Activated T-cell treated with anti-CD3 and anti-CD28 coated beads, Interleukin-2, amount 50 U/mL, for 48 hours (primary cell): ENCODE measurements at places on chromosomes 16 and 17.
A peak's percentile ranks its signal among the peaks of the same experiment; 100 is the strongest.

GRCh38 chr16:79770244-79771064 lies 169.9 kb upstream of the MAF start:
- DNase-seq: peak; percentile 79

GRCh38 chr17:42526031-42526444 lies 10.0 kb upstream of the NAGLU start:
- no peak for DNase-seq

DNA sequence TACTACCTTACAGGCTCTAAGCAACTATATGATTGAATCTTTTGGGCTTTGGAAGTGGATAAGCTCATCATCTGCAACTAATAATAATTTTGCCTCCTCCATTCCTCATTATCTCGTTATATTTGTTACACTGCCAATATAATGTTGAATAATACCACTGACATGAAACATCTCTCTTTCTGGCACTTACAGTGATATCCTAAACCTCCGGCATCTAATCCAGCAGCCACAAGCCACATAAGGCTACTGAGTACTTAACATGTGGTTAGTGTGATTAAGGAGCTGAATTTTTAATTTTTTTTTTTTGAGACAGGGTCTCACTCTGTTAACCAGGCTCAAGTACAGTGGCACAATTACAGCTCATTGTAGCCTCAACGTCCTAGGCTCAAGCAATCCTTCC lies 9.6 kb downstream of the CDC42EP4 start:
- no peak for DNase-seq

GRCh38 chr17:57697891-57698711 lies 47.0 kb downstream of the CCDC182 start:
- DNase-seq: peak; percentile 54

GRCh38 chr17:68302666-68303065 lies 11.4 kb downstream of the ARSG start:
- no peak for DNase-seq

GRCh38 chr16:23757937-23758619 lies 3.3 kb downstream of the CHP2 start:
- DNase-seq: no peak

GRCh38 chr17:64117981-64118979 lies 11.7 kb downstream of the ERN1 start:
- no peak for DNase-seq

DNA sequence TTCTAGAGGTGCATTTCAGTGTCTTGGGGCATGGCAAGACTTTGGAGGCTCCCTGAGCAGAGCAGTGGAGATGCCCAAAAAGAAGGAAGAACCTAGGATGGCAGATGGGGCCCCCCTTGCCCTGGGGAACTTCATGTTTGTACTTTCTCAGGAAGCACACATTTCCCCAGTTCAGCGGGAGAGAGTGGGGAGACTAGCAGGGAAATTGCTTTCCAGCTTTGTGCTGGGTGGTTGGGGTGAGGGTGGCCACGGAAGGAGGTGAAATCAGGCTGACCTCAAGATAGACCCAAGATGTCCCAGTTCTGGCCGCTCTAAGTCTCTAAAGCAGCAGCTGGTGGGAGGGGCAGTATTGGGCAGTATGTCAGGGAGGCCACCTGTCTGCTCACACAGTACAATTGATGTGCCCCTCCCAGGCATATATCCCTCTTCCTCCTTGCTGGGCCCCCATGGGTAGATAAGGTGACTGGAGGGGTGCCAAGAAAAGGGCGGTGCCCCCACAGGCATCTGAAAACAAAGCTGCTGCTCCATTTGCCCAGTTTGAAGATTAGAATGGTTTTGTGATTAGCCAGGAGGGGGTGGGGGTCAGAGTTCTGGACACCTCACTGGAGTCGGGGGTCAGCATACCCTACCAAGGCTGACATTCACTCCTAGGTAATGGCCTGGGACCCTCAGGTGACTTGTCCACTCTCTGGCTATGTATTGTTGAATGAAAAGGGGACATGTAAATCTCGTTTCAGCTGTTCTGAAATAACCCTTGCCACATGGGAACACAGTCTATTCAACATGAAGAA lies 17.1 kb upstream of the NAGLU start:
- no peak for DNase-seq

GRCh38 chr17:55549140-55549539 lies 37.9 kb upstream of the SMIM36 start:
- no peak for DNase-seq

DNA sequence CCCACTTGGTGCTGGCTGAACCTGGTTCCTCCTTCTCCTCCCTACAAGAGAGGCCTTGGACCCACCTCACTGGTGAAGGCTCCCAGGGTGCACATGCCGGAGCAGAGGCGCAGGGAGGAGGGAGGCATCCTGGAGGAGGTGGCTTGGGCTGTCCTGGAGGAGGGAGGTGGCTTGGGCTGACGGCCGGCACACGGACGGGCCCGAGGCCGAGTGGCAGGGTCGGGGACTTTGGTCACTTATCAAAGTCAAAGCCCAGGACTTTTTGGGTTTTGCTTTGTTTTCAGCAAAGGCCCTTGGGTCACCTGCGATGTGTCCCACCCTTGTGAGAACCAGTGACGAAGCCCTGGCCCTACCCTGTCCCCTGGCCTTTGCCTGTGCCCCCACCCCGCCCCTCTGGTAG lies 28.5 kb downstream of the ENDOV start:
- no peak for DNase-seq

DNA sequence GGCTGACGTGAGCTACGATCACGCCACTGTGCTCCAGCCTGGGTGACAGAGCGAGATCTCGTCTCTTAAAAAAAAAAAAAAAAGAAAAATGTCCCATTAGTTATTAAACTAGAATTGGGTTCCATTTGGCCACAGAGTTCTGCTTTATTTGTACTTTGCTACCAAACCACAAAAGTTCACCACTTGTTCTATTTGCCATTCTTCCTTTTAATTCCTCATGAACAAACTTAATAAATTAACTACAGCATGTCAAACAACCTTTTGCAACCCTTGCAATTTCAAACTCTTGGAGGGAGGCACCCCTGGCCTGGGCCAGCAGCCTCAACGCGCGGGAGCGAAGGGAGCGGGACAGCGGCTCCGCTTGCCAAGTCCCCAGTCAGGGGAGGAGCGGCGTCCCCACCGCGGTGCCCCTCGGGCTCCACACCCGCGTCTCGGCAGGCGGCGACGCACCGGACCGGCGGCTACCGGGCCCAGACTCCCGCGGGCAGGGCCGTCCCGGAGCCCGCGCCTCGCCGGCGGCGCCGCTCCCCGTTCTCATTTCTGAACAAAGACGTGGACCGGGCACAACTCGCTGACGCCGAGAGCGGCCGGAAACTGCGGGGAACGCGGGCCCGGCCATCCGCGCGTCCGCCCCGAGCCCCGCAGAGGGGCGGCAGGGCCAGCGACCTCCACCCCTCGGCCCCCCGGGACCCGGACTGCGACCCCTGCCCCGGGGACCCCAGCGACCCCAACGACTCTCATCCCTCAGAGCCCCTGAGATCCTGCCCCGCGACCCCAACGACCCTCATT lies 775 bp downstream of the CYTH1 start:
- peak; percentile 65 for DNase-seq

- DNase-seq: peak; percentile 50
These were observed 100.1 kb downstream of the IRF8 start for GRCh38 chr16:85998868-85999729.

- DNase-seq: no peak
These were observed 6.0 kb upstream of the SYT17 start for GRCh38 chr16:19162085-19162484.

- DNase-seq: no peak
These were observed 25.6 kb downstream of the RAP1GAP2 start for GRCh38 chr17:2821868-2822267.

DNA sequence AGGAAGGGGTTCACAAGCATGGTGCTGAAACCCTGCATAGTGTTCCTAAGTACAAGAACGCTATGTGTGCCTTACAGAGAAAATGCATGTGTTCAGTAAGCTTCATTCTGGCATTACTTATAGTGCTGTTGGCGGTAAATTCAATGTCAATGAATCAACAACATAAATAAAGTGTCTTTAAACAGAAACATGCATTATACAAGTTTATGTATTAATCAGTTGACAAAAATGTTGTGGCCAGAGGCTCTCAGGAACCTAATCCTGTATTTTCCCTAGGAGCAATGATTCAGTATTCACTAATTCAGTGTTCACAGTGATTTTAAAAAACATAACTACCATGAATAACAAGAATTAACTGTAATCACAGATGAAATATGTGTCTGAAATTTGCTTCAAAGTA lies 47.1 kb upstream of the MYOCD start:
- no peak for DNase-seq

DNA sequence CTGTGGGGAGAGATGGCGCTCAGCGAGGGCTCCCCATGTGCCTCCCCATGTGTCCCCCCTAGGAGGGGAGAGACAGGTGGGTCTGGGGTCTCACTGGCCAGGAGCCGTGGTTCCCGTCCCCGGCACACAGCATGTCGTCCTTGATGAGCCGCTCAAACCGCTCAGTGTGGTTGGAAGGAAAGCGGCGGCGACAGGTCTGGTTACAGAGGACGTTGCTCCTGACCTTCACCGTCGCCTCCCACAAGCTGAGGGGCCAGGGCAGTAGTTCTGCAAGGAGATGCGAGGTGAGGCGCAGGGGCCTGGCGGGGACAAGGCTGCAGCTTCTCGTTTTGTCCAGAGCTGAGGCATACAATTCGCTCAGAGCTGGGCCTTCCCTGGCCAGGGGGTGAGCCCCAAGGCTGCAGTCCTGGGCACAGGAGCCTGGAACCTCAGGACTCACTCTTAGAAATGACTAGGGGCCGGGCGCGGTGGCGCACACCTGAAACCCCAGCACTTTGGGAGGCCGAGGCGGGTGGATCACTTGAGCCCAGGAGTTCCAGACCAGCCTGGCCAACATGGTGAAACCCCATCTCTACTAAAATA lies 22.8 kb upstream of the UBE2I start:
- no peak for DNase-seq

DNA sequence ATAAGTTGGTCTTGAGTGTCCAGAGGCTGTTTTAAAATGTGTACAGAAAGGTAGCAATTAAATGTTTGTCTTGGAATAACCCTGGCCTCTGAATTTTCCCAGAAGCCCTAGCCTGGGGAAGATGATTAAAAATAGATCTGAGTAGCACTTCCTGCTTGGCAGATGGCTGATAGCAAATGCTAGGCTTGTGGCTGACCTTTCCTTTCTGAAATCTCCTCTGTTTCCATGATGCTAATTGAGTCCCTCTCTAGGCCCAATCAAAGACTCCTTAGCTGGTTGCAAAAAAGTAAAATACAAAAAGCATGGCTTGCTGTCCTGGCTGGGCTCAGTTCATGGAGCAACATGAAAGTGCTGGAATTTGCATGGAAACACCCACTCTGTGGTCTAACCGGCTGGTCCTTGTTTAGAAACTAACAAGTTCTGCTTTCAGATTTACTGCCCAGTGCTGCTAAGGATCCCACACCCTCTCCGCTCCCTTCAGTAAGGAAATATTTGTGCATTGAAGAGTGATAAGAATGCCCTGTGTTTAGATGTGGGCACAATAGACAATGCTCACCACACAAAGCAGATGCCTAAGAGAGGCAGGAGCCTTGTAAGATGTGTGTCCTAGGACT lies 40.8 kb downstream of the YPEL2 start:
- no peak for DNase-seq

GRCh38 chr16:72947379-72948237 lies 100.3 kb downstream of the ZFHX3 start:
- DNase-seq: no peak

DNA sequence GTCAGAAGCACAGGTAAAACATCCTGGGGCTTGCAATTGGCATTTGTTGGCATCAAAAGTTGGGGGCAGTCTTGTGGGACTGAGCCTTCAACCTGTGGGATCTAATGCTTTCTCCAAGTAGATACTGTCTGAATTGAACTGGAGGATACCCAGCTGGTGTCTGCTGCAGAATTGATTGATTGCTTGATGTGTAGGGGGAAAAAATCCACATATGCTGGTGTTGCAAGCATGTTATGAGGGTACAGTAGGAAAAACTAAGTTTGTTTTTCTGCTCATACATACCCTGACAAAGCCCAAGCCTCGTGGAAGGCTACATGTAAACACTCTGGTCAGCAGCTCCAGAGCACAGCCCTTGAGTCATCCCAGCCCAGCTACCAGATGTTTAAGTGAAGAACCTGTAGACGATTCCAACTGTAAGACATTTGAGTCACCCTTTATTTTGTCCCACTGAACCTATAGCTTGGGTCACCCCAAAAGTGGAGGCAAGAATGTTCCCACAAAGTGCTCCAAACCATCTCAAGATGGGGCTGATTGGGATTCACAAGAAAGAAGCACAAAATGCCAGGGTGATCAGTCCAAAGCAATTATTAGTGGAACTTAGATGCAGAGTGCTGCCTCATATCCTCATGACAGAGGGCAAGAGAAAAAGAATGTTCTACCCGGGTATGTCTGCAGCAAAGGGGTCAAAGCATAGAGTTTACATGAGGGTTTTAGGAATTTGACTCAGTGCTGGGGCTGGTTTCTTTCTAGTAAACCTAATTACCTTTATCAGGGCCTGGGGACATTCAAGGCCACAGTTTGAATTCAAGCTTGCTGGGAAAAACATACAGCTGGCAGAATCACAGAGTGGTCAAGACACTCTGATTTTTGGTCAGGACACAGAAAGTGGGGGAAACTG lies 9.6 kb upstream of the APPBP2 start:
- DNase-seq: no peak

DNA sequence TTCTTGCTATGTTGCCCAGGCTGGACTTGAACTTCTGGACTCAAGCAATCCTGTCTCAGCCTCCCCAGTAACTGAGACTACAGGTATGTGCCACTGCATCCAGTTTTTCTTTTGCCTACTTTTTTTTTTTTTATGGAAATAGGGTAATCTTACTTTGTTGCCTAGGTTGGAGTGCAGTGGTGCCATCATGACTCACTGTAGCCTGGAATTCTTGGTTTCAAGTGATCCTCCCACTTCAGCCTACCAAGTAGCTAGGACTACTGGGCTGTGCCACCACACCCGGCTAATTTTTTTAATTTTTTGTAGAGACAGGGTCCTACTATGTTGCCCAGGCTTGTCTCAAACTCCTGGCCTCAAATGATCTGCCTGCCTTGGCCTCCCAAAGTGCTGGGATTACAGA lies 10.0 kb downstream of the LRRC36 start:
- no peak for DNase-seq

- DNase-seq: no peak
These were observed 52.7 kb downstream of the TBC1D16 start for GRCh38 chr17:79982986-79983385.

DNA sequence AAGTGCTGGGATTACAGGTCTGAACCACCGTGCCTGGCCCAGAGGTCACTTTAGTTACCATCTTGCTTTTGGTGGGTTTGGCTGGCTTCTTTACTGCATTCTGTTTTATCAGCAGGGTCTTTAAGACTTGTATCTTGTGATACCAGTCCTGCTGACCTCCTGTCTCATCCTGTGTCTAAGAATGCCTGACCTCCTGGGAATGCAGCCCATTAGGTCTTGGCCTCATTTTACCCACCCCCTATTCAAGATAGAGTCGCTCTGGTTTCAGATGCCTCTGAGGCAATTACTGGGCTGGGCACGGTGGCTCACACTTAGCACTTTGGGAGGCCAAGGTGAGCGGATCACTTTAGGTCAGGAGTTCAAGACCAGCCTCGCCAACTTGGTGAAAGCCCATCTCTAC lies 63.8 kb downstream of the MFSD11 start:
- no peak for DNase-seq

DNA sequence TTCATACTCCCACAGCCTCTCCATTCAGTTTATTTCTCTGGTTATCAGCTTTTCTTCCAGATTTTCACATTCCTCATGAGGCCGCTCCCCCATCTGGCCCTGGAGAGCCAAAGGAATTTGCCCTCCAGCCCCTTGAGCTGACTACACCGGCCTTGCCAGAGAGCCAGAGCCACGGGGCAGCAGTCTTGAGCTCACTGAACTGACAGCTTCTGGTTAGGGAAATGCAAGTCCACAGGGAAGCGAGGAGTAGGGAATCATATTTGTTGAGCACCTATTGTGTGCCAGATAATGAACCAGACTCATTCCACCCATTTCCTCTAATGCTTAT lies 102.4 kb downstream of the ABCC12 start:
- DNase-seq: no peak
